ENCODE measurements at places on chromosomes 6 and 20.

DNA sequence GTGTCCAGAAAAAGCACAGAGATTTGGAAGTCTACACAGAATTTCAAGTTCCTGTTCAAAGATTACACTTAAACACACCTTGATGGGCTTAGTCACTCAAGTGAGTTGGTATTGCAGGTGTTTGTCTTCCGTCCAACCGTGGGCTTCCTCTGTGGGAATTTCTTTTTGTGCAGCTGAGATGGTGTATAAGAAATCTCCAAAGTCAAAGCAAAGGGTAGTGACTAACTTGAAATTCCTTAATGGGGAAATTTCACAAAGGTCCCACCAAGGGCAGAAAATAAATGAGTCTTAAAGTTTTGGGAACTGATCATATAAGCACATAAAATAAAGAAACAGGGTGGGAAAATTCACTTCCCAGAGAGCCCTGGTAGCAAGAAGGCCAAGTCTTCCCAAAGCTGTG lies 102.0 kb upstream of the TNFAIP3 start:
- DNase-seq, result no peak

GRCh38 chr20:22418738-22419137 lies 165.6 kb downstream of the FOXA2 start:
- no peak for DNase-seq

DNA sequence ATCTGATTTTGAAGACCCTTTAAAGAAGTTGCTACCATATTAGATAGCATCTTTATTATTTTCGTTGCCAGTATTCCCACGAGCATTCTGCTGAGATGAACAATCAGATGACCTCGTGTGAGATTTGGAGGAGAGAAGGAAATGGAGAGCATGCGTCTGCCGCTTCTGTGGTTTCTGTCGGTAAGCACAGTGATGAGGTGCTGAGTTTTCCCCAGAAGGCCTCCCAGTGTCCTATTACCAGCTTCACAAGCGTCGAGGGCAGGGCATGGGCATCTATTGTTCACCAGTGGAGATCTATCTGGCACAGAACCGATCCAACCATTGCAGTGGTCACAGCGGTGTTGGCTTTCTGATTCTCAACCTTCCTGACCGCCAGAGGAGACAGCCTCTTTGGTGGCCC lies 29.4 kb downstream of the TRAF3IP2 start:
- no peak for DNase-seq

DNA sequence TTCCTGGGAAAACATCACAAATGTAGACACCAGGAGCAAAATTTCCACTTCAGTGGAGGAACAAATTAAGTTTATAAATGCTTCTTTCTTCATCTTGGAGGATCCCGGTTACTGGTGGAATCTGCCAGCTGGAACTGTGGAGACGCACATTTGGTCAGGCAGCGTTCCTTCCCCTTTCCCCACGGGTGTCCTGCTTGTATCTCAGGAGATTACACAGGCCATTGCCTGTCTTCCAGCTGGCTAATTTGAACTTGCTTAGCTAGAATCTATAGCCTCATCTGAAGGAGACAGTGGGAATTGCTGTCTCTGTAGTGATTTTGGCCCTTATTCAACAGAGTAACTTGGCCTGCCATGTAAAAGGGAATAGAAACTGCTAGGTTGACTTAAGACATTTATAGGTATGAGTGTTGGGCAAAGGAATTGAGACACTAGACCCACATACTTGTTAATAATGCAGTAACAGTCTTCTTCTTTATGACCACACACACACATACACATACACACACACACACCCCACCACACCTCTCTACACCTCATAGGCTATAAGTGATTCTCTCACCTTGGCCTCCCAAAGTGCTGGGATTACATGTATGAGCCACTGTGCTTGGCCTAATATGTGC lies 34.4 kb downstream of the TSBP1 start:
- DNase-seq, result no peak

GRCh38 chr6:1636971-1637871 lies 27.5 kb downstream of the FOXC1 start:
- DNase-seq, result no peak

GRCh38 chr6:108565893-108566292 lies 5.2 kb downstream of the FOXO3 start:
- DNase-seq, result no peak

DNA sequence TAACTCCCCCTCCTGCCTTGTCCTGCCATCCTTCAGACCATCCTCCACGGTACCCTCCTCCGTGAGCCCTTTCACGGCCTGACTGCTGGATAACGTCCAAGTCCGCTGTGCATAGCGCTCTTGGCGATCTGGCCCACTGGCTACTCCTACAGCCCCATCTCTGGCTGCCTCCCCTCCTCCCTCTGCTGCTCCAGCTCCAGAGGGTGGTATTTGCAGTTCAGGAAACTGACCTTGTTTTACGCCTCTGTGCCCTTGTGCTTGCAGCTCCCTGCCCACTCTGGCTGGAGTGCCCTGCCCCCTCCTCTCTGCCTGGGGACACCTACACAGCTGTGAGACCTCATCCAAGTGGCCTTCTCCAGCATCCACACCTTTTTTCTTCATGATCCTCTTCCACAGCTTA lies 6.5 kb upstream of the RREB1 start:
- no peak for DNase-seq

DNA sequence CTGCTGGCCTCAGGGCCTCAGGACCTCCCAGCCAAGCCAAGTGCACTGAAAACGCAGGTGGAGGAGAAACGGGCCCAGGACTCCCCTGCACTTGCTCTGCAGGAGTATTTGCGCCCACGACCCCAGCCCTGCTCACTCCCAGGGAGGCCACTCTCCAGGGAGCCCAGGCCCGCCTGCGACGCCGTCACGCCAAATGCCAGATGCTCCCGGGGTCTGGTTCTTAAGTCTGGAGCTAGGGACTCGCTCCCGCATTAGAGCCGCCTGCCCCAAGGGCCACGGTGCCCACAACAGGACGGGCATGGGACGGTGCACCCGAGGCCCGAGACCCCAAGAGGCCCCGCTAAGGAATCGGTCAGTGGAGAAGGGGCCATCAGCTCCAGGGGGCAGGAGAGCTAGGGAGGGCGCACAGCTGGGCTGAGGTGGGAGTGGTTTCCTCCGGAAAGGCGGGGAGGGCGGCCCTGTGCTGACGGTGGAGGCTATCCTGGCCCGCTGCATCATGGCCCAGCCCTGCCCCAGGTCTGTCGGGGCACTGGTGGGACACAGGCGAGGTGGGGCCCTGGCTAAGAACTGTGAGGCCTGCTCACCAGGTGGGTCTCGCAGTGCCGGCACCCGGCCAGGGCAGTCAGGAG lies 44.1 kb upstream of the CHRNA4 start:
- no peak for DNase-seq

- no peak for DNase-seq
Observed at GRCh38 chr6:167093922-167094432, 28.9 kb upstream of the CCR6 start.

DNA sequence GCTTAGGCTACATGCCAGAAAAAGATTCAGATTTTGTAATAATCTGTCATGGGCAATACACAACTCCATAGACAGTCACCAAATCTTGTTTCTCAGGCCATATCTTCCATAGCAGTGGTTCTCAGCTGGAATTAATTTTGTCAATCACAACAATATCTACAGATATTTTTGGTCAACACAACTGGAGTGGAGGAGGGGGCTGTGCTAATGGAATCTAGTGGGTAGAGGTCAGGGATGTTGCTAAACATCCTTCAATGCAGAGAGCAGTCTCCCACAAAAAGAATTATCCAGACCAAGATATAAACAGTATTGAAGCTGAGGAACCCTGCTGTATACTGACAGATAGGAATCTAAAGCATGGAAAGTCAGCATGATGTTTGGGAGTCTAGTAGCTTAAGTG lies 174.6 kb downstream of the UBE3D start:
- no peak for DNase-seq
